ENCODE measurements at places on chromosomes 7 and 10. TPM values are rescaled to one million over a fixed set of nuclear protein-coding genes. Genes with fewer than 3 reads are reported as not detected.

Gene GPER1
- 0.22 TPM for total RNA-seq

Gene NKX6-2
- total RNA-seq, result not detected

Gene MMD2
- total RNA-seq, result not detected

Gene C10orf143
- 4.0 TPM for total RNA-seq

Gene GJD4
- total RNA-seq, result not detected

Gene ADCYAP1R1
- total RNA-seq, result not detected

Gene FAM25C
- total RNA-seq, result not detected

Gene FAM241B
- total RNA-seq, result 5.2 TPM

Gene ECD
- 30.1 TPM for total RNA-seq

Gene SEMA3C
- not detected for total RNA-seq

Gene NKX1-2
- total RNA-seq, result not detected

Gene ASB10
- total RNA-seq, result not detected

Gene NANOS1
- total RNA-seq, result 0.73 TPM

Gene FLNC
- total RNA-seq, result not detected

Gene PNLIPRP3
- total RNA-seq, result not detected

Gene SKAP2
- total RNA-seq, result 2.8 TPM

Gene STEAP1
- total RNA-seq, result not detected

Gene LIPN
- not detected for total RNA-seq

Gene CTAGE6
- total RNA-seq, result 1.8 TPM

Gene CALY
- total RNA-seq, result not detected

Gene CRPPA
- 0.93 TPM for total RNA-seq

Gene COX15
- total RNA-seq, result 37.3 TPM

Gene WAPL
- total RNA-seq, result 45.6 TPM

Gene PTPRZ1
- total RNA-seq, result not detected

Gene FAM20C
- total RNA-seq, result 1.3 TPM

Gene AKR1C8
- 0.91 TPM for total RNA-seq

Gene ABCB4
- not detected for total RNA-seq

Gene DGKI
- 0.46 TPM for total RNA-seq

Gene STEAP2
- not detected for total RNA-seq

Gene LEP
- total RNA-seq, result not detected

Gene TAS2R5
- 1.5 TPM for total RNA-seq

Gene SGPL1
- total RNA-seq, result 20.6 TPM

Gene IFRD1
- 36.5 TPM for total RNA-seq

Gene ELN
- total RNA-seq, result not detected
